Spleen (tissue), 13 donors: ENCODE measurements at places on chromosomes 5 and 9.

DNA sequence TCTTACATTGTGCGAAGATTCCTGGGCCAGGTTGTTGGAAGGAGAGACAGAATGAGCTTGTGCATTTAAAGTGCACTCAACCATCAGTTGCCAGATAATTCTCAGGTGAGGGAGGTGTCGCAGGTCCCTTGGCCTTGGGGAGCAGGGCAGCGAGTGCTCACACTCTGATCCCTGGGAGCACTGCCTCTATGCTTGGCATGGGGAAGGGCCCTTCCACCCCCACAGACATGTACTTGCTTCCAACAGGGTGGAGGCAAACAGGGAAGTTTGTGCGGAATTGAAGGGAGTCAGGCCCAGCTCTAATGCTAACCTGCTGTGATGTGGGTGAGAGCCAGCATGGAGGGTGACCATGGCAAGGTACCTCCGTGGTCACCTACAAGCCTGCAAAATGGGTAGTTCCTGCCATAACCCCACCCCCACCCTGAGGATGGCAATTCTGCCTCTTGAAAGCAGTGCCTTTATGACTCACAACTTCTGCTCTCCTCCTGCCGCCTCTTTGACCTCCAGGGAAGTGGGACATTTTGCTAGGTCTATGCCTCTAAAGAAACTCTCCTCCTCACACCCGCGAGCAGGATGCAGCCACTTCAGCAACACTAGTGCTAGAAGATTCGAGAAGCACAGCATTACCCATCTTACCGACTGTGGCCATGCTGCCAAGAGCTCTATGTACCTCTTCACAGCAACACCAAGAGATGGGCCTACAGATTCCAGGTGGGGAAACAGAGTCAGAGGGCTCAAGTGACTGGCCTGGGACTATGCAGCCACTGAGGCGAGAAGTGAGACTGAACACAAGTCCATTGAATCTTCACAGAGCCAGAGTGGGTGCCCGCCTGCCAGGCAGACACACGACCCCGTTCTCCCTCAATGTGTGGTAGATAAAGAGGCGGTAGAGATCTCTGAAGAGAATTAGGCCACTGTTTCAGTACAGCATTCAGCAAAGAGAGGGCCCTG, 22.1 kb upstream of the SLC25A51 start:
- H3K27ac ChIP-seq = no peak overlapping the region
- no peak overlapping the region for H3K4me3 ChIP-seq
- no peaks in the 10 kb centered on the region for H3K27me3 ChIP-seq
- peaks cover 22% of the 10 kb centered on the region for H3K4me1 ChIP-seq
- H3K36me3 ChIP-seq = no peaks in the 10 kb centered on the region

- H3K27ac ChIP-seq = no peak overlapping the region
- peaks cover 15% of the 10 kb centered on the region for H3K4me1 ChIP-seq
- H3K36me3 ChIP-seq = no peaks in the 10 kb centered on the region
- DNase-seq = no peak
These were observed 83.5 kb downstream of the TLR4 start for GRCh38 chr9:117787746-117788145.

DNA sequence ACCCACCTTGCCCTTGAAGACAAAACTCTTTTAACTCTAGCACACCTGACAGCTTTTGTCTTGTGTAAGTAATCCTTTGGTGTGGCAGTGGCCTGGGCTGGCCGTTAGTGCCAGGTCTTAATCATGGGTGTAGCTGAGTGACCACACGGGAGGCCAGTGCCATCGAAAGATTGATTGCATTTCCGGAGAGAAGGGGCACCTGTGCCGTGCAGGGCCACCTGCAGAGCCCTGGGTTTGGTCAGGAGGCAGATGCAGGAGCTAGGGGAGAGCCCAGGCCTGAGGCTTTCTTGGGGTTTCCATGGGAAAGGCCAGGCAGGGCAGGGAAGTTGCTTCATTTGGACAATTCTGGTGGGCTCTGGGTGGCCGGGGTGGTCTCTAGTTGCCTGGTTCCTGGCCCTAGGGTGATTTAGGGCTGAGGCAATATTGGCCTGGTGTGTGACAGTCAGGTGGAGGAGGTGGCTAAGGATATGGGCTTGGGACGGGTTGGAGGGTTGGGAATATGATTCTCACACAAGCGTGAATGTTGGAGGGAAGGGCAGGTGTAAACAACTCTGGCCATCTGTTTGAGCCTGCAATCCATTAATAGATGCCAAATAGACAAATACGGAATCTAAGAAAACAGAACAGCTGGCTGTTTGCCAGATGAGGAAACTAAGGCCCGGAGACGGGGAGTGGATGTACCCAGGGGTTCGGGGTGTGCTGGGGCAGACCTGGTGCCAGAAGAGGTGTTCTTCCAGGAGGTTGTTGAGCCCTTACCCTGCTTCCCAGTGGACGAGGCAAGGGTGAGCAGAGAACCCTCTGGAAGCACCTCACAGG, 4.6 kb downstream of the DBH start:
- H3K27ac ChIP-seq = no peak overlapping the region
- no peak overlapping the region for H3K4me3 ChIP-seq
- no peaks in the 10 kb centered on the region for H3K4me1 ChIP-seq
- H3K36me3 ChIP-seq = no peaks in the 10 kb centered on the region
- DNase-seq = no peak

GRCh38 chr9:137452761-137453642, 6.1 kb downstream of the NSMF start:
- DNase-seq = peak; percentile 90
- no peaks in the 10 kb centered on the region for H3K27me3 ChIP-seq
- H3K4me3 ChIP-seq = no peak overlapping the region
- H3K36me3 ChIP-seq = peaks cover 7% of the 10 kb centered on the region
- H3K4me1 ChIP-seq = peaks cover 15% of the 10 kb centered on the region
